ENCODE measurements at places on chromosomes 1 and 21. TPM values are rescaled to one million over a fixed set of nuclear protein-coding genes. Genes with fewer than 3 reads are reported as not detected.

The SHE gene
- 0.24 TPM for total RNA-seq

The PAPPA2 gene
- total RNA-seq: 14.1 TPM

The ISG20L2 gene
- 9.9 TPM for total RNA-seq

The RIT1 gene
- 35.0 TPM for total RNA-seq

The NBPF10 gene
- total RNA-seq: 1.3 TPM

The WNT2B gene
- 0.43 TPM for total RNA-seq

The HMGN1 gene
- total RNA-seq: 233 TPM

The S100A3 gene
- 7.0 TPM for total RNA-seq

The NEGR1 gene
- total RNA-seq: 2.7 TPM

The UBL4B gene
- total RNA-seq: not detected

The SLFNL1 gene
- not detected for total RNA-seq

The PADI3 gene
- 0.43 TPM for total RNA-seq

The LEFTY2 gene
- not detected for total RNA-seq

The KIF14 gene
- 1.3 TPM for total RNA-seq

The CGN gene
- total RNA-seq: 3.4 TPM
